CD4-positive, alpha-beta T cell treated with Interleukin-4 for 1 hour (primary cell): ENCODE measurements at places on chromosomes 7 and 10.

GRCh38 chr10:96334616-96335526 lies 23.9 kb downstream of the OPALIN start:
- DNase-seq = peak; percentile 10

GRCh38 chr10:67224553-67224952 lies 298.7 kb downstream of the LRRTM3 start:
- DNase-seq = no peak

DNA sequence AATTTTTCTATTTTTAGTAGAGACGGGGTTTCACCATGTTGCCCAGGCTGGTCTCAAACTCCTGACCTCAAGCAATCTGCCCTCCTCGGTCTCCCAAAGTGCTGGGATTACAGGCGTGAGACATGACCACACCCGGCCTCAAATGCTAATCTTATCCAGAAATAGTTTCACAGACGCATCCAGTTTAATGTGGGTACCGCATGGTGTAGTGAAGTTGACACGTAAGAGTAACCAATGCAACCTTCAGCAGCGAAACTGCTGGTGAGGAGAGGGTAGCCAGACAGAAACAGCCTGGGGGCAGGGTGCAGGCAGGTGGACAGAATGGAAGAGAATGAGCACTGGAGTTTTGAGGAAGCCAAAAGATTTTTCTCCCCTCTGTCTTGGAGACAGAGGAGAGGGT lies 63.5 kb upstream of the FAM180A start:
- DNase-seq = no peak

DNA sequence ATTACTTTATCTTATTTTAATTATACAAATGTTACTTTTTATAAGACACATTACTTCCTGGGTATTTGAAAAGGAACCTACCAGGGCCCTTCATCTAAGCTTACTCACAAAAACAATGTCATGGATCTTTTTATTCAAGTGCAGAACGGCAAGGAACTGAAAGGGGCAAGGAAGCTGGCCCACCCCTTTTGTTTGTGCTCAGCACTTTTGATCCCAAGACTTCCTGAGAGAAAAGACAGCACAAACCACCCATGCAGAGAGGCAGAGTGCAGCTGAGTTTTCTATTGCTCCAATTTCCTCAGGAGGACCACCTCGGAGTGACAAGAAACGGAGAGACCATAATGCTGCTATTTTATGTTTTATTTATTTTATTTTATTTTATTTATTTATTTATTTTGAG lies 232.0 kb upstream of the NRP1 start:
- no peak for DNase-seq

DNA sequence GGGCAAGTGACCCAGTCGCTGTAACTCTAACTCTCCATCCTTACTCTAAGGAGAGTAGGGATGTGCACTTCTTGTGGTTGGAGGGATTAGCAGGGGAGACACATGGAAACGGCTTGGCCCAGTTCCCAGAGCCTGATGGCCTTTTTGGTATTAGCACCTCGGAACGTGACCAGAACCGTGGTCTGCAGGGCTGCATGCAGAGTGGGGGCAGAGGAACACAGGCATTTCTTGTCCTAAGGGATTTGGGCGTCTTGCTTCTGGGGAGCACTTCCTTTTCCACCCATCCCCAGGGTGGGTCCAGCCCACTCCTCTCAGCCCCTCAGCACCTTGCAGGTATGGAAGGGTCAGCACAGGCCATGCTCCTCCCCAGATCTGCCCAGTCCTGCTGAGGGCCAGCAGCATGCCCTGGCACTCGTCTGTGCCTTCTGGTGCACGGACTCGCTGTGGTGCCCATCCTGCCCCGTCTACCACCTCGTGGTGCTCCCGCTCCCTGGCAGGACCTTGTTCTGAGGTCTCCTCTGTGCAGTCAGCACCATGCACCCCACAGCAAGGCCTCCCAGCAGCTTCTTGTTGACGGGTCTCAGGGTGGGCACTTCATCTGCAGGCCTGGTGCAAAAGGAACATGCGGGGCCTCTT lies 109.6 kb downstream of the ACTR3B start:
- no peak for DNase-seq

DNA sequence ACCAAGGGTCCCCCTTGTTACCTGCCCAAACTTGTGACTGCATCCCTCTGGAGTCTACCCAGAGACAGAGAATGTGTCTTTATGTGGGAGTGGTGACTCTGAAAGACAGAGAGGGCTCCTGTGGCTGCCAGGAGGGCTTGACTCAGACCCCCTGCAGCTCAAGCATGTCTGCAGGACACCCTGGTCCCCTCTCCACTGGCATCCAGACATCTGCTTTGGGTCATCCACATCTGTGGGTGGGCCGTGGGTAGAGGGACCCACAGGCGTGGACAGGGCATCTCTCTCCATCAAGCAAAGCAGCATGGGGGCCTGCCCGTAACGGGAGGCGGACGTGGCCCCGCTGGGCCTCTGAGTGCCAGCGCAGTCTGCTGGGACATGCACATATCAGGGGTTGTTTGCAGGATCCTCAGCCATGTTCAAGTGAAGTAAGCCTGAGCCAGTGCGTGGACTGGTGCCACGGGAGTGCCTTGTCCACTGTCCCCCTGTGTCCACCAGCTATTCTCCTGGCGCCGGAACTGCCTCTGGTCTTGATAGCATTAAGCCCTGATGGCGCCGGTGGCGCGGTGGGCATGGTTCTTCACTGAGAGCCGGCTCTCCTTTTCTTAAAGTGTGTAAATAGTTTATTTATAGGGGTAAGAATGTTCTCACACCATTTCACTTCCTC lies 19.4 kb upstream of the SH2D4B start:
- no peak for DNase-seq

DNA sequence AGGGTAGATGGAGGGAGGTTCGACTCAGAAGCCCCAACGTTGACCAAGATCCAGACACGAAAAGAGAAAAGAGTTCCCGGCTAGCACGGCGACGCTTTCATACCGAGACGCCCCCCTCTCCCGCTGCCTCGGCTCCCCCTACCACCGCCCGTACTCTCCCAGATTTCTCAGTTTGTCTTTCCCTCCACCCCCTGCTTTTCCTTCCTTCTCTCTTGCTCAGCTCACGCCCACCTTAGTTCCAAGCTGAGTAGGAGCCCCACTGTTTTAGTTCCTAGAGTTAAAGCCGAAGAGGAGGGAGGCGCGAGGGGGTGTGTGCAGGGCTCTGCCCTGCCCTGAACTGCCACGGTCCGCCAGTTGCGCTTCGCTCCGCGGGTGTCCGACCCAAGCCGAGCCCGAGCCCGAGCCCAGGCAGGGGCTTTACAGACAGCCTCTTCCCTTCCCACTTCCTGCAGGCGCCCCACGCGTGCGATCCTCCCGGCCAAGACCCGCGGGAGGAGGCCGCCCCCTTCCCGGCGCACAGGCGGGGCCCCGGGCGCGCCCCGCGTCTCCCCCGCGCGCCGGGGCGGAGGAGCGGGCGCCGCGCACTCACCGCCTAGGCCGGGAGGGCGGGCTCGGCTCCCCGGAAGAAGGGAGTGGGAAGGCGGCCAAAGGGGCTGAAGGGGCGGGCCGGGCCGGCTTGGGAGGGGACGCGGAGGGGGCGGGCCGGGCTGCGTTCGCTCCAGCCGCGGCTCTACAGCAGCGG lies at the start of gene EPHB6:
TSS of gene EPHB6 (plus strand) at position 705 of the 742 bp plus-strand sequence. CDS start 8,152 bp downstream, outside the sequence.
- peak; percentile 62 for DNase-seq

- DNase-seq = no peak
Observed at GRCh38 chr10:104022026-104022425, 55.1 kb downstream of the SLK start.

DNA sequence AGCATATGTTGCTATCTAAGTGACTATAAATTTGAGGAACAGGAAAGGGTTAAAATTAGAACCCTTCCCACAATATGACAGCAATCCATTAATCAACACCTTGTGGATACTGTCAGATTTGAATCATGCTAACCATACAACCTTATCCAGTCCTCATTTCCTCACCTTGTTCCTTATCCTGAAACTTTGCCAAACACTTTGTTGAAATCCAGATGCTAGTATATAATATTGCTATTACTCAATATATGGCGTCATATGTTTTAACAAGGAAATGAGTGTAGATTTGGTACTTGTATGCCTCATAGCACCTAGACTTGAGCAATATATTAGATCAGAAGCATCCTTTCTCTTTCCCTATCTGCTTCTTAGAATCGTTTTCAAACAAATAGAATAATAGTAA lies 66.3 kb upstream of the SLC25A13 start:
- no peak for DNase-seq

DNA sequence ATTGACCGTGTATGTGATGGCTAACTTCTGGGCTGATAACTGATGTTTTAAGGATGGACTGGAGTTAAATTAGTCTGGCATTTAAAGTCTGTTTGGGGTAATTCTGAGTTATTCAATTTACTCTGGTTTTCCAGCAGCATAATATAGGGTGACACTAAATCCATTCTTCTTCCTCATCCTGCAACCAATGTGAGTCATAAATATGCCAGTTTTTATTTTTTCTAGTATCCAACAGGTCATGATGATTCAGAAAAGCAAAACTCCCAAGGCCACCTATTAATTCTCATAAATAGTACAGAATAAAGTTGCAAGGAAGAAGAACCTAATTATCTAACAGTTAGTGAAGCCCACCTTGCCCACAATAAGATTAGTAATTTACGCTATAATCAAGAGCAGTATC lies 7.5 kb upstream of the EPHB6 start:
- DNase-seq = no peak

DNA sequence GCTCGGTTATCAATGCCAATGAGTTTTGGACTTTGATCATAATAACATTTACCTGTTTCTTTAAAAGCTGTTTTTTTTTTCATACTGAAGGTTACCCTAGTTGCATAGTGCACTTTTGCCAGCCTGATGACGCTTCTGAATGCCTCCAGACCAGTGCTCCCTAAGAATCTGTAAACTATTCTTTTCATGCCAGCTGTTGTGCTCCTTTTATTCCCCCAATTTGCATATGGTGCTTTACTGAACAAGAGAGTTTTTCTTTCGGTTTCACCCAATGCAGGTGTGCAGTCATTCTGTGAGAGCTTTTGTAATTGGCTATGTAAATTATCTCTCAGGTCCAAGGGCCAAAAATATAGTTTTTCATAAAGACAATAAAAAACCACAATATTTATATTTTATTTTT lies 48.1 kb upstream of the GLCCI1 start:
- peak; percentile 29 for DNase-seq

- peak; percentile 66 for DNase-seq
Observed at GRCh38 chr10:110610308-110610774, 33.8 kb upstream of the RBM20 start.

- no peak for DNase-seq
Observed at GRCh38 chr10:43196131-43196980, 58.1 kb downstream of the CSGALNACT2 start.

GRCh38 chr7:6512892-6513291 lies 38.4 kb downstream of the GRID2IP start:
- no peak for DNase-seq

- DNase-seq = no peak
Observed at GRCh38 chr10:13298748-13299436, 972 bp downstream of the PHYH start.

DNA sequence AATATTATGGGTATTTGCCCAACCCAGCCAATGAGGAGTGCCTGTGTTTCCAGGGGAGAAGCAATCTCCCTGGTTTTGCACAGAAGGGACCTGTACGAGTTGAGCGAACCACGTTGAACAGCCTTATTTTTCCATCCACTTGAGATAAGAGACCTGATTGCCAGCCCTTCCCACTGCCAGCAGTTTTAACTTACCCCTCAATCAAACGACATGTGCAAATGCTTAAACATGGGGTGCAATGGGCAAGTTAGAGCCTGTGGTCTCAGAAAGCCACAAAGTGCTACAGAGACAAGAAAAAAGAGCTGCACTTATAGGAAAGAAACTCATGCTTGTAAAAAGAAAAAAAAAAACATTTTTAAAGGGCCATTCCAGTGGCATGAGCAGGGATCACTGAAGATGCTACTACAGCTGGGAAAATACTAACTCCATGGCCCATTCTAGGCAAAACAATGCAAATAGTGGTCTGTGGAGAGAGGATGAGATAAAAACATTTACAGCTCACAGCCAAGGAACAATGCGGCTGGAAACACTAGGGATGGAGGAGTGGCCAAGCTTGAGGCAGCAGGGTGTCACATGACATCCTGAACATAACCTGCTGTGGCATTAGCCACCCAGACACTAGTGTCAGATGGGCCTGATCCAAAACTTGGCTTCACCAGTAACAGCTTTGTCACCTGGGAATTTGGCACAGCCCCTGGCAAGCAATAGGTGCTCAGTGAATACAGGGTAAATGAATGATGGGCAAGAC lies 162.8 kb downstream of the ELMO1 start:
- no peak for DNase-seq

- DNase-seq = no peak
Observed at GRCh38 chr10:13743101-13743693, 156.4 kb downstream of the PRPF18 start.

DNA sequence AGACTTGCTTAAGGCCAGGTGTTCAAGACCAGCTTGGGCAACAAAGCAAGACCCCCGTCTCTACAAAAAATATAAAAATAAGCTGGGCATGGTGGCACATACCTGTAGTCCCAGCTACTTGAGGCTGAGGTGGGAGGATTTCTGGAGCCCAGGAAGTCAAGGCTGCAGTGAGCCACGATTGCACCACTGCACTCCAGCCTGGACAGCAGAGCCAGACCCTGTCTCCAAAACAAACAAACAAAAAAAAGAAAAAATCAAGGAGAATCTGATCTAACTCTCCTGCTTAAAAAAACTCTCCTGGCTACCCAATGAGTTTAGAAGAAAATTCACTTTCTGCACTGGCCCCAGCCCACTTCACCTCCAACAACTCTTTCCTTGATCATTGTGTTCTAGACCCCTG lies 1.9 kb upstream of the KPNA7 start:
- no peak for DNase-seq

- DNase-seq = no peak
Observed at GRCh38 chr10:50472914-50473313, 150.8 kb downstream of the SGMS1 start.

GRCh38 chr10:70885481-70885880 lies 2.9 kb downstream of the PCBD1 start:
- no peak for DNase-seq

DNA sequence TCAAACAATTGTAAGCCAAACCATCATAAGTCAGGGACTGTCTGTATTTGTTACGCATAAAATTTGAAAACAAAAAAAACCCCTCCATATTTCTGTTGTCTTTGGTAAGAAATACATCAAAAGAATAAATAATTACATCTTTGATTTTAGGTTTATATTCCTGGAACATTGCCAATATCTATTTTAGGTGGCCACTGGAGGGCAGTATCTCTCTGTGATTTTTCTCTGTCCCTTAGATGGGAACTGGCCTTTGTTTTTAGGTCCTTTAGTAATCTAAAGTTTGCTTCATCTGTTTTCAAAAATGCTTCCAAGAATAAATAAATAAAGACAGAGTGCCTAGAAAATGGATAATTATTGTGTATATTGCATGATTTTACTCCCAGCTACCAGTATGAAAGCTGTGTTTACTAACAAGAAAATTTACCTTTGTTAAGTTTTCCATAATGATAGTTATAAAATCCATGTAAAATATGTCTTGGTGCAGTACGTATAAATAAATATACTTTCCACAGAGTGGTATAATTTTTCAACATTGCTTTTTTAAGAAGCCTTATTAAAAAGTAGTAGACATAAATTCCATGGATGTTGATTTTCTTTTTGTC lies 64.2 kb downstream of the PHYHIPL start:
- DNase-seq = no peak
